Effector CD8-positive, alpha-beta T cell (primary cell): ENCODE measurements at places on chromosomes 16 and 17.

- no peak for DNase-seq
These were observed 4.1 kb downstream of the KRTAP29-1 start for GRCh38 chr17:41298458-41299135.

DNA sequence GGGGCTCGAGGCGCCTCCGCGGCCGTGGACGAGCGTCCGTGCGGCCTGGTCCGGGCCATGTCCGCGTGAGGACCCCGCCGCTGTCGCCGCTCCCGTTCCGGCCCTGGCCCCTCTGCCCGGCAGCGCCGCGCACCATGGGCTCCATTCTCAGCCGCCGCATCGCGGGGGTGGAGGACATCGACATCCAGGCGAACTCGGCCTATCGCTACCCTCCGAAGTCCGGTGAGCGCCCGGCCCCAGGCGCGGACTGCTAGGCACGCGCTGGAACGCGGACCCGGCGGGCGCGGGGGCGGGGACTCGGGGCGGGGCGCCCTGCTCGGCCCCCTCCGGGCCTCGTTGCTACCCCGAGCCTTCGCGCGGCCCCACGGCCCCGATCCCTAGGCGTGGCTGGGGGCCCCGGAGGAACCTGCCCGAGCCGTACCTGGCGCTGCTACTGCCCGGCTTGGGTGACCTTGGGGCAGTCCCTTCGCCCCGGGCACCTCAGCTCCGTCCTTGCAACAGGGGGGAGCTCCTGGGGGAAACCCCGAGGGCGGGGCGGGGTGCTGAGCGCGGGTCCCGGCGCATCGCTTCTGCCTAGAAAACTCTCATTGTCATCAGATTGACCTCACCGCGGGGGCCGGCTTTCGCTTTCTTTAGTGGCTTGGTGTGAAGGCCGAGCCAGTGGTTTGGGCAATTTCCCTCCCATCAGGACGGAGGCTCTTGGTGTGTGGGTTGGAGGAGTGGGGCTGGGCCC lies 367 bp downstream of the MGRN1 start:
- DNase-seq, result peak; percentile 53

DNA sequence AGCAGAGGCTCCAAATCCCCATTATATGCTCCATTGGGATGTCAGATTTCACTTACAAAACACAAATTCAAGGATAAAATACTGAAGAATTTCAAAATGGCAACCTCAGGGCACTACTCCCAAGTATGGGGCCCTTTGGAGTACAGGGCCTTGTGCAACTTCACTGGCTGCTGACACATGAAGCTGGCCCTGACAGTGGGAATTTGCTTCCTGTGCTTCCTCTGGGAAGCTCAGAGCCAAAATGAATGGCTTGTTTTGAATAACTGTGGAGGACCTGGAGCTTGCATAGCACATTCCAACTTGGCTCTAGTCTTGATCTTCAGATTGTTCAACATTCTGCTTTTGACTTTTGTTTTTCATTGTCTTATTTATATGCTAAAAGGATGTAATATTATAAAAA lies 52.3 kb upstream of the HNF1B start:
- no peak for DNase-seq

DNA sequence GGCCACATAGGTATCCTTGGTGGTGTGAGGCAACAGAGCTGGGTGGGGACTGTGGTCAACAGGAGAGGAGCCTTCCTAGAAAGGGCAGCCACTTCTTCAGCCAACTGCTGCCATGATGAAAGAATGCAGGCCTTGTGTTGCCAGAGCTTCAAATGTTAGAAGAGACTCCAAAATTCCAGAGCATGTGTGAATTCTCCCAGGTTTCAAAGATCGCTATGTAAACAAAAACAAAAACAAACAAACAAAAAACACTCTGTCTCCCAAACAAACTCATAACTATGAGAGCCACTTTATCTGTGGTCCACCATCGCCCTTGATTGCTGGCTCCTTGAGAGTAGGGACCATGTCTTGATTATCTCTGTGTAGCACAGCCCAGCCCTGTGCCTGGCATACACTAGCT lies 55.5 kb upstream of the ZNF423 start:
- no peak for DNase-seq

- no peak for DNase-seq
These were observed 31.2 kb downstream of the RPGRIP1L start for GRCh38 chr16:53672461-53672860.

GRCh38 chr17:77363821-77364361 lies 223.1 kb downstream of the SEC14L1 start:
- peak; percentile 28 for DNase-seq

- no peak for DNase-seq
These were observed 11.6 kb upstream of the METRNL start for GRCh38 chr17:83067718-83068261.

GRCh38 chr17:2383628-2384167 lies 17.2 kb downstream of the MNT start:
- no peak for DNase-seq

GRCh38 chr17:81801327-81801726 lies 2.6 kb upstream of the GCGR start:
- no peak for DNase-seq

GRCh38 chr16:50539822-50540710 lies 8.1 kb upstream of the NKD1 start:
- no peak for DNase-seq

DNA sequence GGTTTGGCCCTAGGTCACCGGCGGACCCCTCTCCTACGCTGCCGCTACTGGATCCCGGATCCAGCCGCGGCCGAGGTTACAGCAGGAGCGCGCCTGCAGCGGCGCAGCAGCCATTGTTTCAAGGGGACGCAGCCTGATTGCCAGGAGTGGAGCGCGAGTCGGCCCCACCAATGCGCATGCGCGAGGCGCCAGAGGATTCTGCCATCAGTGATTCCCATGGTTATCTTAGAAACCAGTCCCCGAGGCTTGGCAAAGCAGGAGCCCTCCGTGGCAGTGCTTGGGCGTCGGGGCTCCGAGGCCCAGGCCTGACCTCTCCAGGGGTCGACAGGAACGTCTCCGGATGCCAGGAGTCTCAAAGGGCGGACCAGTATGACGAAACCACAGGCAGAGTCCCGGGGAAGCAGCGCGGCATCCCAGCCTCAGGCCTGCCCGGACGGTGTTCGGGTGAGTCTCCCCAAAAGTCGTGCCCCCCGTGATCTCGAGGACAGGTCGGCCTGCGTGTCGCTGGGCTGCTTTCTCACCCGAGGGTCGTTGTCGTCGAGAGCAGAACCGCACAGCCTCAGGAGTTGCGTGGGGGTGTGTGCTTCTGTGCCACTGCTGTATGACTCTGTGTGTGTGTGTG lies 608.5 kb downstream of the KCNJ18 start:
- DNase-seq, result no peak

DNA sequence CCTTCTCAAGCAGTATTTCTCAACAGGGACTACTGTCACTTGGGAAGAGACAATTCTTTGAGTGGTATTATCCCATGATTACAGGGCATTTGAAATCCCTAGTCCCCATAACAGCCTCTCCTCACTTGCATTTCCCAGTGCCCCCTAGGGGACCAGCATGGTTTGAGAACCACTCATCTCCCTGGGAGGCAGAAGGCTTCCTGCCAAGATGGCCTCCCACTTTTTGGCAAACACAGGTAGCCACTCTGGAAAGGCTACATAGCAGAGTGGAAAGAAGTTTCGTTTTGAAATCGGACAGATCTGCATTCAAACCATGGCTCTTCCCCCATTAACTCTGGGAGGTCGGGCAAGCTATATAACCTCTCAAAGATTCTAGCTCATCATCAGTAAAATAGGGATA lies 256.8 kb downstream of the XYLT1 start:
- no peak for DNase-seq

DNA sequence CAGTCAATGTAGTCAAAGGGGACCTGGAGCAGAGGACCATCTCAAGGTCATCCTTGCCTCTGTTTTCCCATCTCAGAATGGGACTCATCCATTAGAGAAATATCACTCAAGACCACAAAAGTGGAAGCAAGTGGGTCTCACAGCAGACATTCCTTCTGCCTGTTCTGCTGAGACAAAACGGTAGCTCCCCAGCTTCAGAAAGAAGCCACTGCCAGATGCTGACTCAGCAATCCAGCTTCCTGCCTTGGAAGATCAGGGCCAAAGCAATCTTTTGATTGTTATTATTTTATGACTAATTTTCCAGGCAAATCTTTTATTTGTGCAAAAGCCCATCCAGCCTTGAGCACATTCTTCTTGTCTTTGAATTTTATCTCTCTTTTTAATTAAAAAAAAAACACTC lies 86.8 kb downstream of the CCT6B start:
- no peak for DNase-seq

GRCh38 chr16:75258807-75259141 lies 7.3 kb upstream of the BCAR1 start:
- DNase-seq, result no peak

GRCh38 chr16:87295661-87296531 lies 21.3 kb downstream of the C16orf95 start:
- no peak for DNase-seq

GRCh38 chr16:73179705-73180331 lies 131.9 kb upstream of the ZFHX3 start:
- DNase-seq, result no peak

DNA sequence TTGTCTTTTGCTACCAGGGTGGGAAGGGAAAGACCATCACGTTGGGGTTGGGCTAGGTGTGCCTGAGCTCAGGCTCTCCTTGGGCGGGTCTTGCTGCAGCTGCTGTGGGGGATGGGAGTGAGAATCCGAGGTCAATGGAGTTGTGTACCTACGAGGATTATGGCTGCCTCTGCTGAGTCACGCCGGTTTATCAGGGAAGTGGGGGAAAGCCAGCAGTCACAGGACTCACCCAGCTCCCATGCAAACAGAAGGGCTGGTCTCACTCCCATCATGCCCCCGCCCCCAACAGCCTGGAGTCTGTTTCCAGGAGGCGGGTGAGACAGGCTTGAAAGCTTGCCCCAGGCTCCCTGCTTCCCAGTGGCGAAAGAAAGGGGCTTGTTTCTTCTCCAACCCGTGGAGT lies 1259.0 kb upstream of the GOT2 start:
- DNase-seq, result no peak

DNA sequence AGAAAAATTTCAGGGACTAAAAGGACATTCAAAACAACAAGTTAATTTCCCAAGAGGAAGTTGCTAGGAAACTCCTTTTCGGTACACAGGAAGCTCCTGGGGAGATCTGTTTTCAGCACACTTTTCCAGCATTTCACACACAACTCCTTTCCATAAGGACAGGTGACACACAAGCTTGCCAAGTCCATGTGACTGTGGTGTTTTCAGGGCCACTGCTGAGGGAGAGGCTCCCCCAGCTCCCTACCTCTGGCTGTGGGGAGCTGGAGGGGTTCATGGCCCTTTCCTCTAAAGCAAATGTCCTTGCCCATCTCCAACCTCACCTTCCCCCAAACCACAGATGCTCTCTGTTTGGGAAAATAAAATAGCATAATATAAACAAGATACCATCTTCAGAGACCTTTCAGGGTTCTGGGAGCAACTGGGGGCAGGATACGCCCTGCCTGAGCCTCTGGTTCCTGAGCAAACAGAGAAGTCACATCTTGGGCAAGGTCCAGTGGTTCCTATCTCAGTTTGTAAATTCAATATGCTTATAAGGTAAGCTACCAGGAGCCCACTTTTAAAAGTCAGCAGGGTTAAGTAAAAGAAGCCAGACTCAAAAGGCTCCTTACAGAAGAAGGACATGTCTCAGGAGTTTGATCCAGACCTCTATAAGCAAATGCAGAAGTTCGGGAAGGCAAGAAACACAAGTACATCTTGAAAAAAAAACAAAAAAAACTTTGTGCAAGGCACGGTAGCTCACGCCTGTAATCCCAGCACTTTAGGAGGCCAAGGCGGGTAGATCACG lies 3.0 kb downstream of the PDZD9 start:
- no peak for DNase-seq

DNA sequence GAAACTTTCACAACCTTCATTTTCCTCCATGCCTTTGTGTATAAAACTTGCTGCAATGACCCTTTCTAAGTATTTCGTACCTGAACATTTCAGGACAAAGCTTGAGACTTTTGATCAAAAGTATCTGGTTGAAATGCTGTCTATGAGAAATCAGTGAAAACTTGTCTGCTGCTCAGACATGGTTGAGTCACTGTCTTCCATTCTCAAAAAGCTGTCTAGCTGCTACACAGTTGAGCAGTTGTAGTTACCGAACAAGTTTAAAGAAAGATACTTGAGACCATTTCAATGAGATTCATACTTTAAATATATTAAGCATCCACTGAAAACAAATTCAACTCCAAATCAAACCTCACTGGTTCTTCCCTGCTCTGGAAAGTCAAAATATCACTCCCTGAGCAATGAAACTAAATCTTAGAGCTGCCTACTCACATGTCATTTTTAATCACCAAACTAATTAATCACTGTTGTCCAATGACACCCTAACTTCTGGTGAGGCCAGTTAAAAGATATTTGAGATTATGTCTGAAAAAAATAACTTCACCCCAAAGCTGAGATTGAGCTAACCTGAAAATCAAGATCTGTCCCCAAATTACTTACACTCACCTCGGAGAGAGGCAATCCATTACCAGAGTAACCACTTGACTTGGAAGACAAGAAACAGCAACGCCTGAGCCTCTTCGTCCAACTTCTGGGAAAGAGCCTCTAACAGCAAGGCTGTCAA lies 488 bp downstream of the TMEM100 start:
- DNase-seq, result no peak

- DNase-seq, result no peak
These were observed 29.5 kb downstream of the MPRIP start for GRCh38 chr17:17071531-17072360.

DNA sequence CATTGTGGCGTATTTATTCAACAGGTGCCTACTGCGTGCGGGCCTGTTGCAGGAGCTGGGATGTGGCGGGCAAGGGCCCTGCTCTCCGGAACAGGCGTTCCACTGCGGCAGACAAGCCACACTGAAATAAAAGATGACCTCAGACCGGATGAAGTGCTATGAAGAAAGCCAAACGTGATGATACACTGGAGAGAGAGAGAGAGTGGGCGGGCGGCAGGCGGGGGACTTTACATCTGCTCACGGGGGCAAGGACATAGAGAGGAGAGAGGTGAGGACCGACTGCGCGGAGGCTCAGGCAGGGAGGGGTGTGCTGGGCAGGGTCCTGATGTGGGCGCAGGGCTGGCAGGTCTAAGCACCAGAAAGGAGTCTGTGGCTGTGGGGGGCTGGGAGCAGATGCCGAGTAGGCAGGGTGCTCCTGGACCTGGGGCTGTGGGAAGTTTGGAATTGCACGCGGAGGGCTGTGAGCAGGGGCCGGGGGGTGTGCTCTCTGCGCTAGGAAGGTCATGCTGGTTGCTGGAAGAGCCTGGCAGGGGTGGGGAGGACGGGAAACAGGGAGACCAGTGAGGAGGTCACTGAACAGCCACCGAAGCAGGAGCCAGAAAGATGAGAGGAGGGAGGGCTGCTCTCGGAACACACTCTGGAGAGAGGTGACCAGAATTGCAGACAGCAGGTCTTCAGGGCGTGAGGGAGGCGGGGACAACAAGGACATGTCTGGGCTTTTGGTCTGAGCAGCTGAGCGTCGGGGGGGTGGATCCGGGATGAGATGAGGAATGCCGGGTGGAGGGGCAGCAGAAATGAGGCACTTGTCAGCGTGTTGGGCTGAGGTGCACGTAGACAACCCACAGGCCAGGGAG lies 9.9 kb downstream of the MXRA7 start:
- DNase-seq, result no peak

- DNase-seq, result no peak
These were observed 10.8 kb upstream of the HASPIN start for GRCh38 chr17:3712811-3713463.
